ENCODE measurements at places on chromosomes 16 and 17.
A peak's percentile ranks its signal among the peaks of the same experiment; 100 is the strongest.

DNA sequence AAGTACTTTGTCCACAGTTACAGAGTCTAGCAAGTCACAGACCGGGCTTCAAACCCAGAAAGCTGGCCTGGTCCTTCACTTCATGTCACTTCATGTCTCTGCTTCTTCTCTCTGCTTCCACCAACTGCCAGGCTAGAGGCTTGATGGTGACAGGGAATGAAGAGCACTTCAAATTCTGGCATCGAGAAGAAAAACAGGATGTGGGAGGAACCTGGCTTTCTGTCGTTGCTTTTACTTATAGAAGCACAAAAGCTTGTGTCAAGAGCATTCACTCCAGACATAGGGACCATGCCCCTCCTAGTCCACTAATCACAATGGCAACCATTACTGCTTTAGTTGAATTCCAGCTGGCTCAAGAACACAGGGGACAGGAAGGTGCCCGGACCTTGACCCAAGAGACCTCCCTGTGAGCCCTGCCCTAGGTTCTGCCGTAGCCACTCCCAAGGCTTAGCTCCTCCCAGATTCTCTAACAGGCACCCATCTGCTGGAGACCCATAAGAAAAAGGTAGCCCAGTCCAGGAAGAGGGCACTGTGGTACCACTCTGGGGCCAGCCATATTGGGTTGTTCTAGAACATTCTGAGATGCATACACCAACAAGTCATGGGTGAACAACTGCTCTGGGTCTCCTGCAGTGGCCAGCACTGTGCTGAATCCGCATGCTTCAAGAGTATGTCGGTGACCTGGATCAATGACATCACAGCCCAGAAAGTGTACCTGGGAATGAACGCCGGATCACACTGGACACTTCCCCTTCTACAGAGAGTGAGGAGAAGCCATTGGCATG lies 181.8 kb downstream of the C16orf95 start:
- DNase-seq = no peak

- peak; percentile 80 for DNase-seq
Observed at GRCh38 chr17:69575346-69575761, 160.9 kb downstream of the MAP2K6 start.

DNA sequence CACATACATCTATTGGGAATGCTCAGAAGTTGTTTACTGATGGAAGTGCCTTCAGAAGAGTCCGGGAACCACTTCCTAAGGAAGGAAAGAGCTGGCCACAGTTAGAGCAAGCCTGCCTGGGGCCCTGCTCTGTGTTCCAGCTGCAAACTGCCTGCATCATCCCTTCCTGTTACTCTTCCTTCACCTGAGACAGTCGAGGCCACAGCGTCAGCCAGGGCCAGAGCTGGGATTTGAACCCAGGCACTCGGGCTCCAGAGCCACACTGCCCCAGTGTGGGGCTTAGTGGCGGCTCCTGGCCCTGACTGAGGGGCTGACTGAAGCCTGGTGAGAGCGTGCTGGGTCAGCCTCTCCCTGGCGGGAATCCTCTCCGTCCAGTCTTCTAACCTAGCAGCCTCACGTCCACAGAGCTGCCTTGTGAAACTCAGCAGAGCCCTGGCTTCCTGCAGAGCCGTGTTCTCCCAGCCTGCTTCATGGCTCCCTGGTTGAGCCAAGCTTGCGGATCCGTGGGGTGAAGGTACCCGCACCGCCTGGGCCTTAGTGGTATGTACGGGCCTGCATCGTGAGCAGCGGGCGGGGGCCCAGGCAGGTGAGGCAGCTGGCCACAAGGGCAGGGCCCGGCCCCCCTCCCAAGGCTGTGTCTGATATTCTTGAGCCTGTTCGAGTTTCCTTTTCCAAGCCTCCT lies 4.6 kb upstream of the C17orf99 start:
- DNase-seq = no peak

GRCh38 chr16:6362321-6362720 lies 970.3 kb upstream of the RBFOX1 start:
- no peak for DNase-seq

GRCh38 chr17:81160306-81160705 lies 5.0 kb upstream of the PVALEF start:
- no peak for DNase-seq
